Mesenchymal stem cell (in vitro differentiated cells and primary cell): ENCODE measurements at places on chromosomes 16 and 17.
A peak's percentile ranks its signal among the peaks of the same experiment; 100 is the strongest.

GRCh38 chr16:66612422-66612821 lies 7.9 kb downstream of the CMTM3 start:
- no peak for DNase-seq

GRCh38 chr16:59905606-59906005 lies 1171.5 kb upstream of the GOT2 start:
- no peak for DNase-seq

- DNase-seq = no peak
Observed at GRCh38 chr17:59637611-59638310, 18.1 kb downstream of the CLTC start.

- no peak for DNase-seq
Observed at GRCh38 chr17:29880031-29880430, 50.0 kb downstream of the SSH2 start.

GRCh38 chr16:20906341-20907255 lies 6.0 kb downstream of the LYRM1 start:
- DNase-seq = peak; percentile 77
